ENCODE measurements at places on chromosomes 16 and 17.
A peak's percentile ranks its signal among the peaks of the same experiment; 100 is the strongest.

DNA sequence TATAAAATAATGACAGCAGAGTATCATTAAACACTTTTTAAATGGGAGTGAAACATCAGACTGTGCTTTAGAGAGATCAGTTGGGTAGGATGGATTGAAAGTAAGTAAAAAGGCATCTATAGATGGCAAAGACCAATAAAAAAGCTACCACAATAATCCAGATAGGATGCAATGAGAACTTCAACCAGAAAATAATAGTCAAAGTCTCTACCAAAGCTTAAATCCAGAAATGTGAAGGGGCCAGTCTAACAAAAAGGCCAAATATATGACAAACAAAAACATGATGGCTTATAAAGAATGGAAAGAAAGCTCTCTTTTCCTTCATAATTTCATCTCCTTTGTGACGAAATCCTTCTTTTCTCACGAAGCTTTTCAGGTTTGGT is 12.3 kb downstream of the KANSL1 start:
- no peak for DNase-seq

- no peak for DNase-seq
These were observed 4.2 kb downstream of the DPH1 start for GRCh38 chr17:2034157-2034556.

GRCh38 chr17:8109661-8110455 is 8.5 kb downstream of the ALOXE3 start:
- DNase-seq = peak; percentile 88

- DNase-seq = no peak
These were observed 6.1 kb downstream of the CMTM1 start for GRCh38 chr16:66572356-66572755.

- DNase-seq = no peak
These were observed 610.0 kb upstream of the CDH11 start for GRCh38 chr16:65731833-65732232.

GRCh38 chr16:8962393-8963009 is 1.2 kb downstream of the USP7 start:
- DNase-seq = no peak

GRCh38 chr17:15662681-15663080 is 21.4 kb downstream of the TRIM16 start:
- DNase-seq = no peak

DNA sequence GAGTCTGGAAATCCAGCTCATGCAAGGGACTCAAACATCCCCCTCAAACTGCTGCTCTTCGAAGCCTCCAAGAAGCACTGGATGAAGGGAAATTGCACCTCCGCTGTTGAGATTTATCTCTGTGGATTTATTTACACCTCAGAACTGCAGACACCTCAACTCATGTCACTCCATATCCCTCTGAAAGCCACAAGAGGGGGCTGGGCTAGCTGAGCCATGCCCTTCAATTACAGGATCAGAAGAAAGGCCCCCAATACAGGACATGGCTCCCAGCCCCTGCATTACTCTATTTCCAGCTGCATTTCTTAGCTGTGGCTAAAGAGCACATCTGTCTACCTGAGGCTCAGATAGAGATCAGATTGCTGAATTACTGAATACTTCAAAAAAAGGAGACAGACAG is 103.1 kb upstream of the DYNLRB2 start:
- DNase-seq = no peak

DNA sequence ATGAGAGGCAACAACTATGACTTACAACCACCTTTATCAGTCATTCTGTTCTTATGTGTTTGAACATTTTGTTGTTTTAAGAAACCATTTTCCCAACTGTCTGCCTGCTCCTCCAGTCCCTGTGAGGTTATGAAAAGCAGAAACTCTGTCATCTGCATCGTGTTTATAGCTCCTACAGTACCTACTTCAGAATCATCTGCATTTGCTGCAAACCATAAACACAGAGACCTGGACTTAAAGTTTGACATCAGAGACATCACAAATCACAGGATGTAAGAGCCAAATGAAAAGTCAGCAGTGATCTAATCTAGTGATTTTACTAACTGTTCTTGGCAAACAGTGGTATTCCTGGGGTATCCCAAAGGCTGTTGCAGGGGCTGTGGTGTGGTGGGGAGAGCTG is 55.2 kb downstream of the CDH11 start:
- DNase-seq = no peak

GRCh38 chr17:79991924-79992648 is 43.6 kb downstream of the TBC1D16 start:
- no peak for DNase-seq

All from ecto neural progenitor cell (in vitro differentiated cells).